GM12865 (cell line): ENCODE measurements at places on chromosomes 1 and 21.
A peak's percentile ranks its signal among the peaks of the same experiment; 100 is the strongest.

DNA sequence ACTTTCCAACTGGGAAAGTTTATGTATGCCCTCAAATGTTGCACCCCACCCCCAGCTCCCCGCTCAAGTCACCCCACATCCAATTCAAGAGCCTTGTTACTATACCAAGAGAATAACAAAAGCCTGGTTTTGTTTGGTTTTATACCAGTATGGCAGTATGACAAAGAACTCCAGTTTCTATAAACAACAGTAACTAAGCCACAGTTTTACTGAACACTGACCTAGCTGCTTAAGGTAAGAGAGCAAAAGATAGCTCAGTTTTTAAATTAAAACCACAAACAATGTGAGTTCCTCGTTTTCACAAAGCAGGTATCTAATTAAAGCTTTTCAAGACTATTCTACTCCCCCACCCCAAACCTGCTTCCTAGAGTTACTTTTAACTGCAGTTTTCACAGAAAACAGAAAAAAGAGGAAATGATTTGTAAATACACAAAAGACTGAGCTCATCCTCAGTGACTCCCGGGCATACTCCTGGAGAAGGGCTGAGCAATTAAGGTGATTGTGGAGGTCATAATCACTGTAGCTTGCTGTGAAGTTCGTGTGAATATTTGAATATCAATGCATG, 59.3 kb upstream of the LHX8 start:
- no peak for DNase-seq

- no peak for DNase-seq
These were observed 32.2 kb downstream of the AIDA start for GRCh38 chr1:222680080-222680479.

DNA sequence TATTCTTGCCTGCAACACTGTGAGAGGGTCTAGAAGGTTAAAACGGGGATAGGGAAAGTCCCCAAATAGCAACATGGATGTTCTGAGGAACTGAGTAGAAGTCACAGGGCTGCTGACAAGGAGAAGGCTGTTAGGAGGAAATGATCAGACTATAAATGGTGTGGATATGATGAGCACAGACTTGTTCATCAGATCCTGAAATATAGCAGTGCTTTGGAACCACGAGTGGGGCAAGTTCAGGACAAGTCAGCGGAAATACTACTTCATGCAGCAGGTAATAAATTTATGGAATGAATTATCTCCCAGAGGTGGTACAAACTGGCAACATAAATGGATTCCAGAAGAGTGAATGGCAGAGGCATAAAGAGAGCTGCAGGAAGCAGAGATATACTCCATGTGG, 3.2 kb upstream of the KIAA0040 start:
- no peak for DNase-seq

DNA sequence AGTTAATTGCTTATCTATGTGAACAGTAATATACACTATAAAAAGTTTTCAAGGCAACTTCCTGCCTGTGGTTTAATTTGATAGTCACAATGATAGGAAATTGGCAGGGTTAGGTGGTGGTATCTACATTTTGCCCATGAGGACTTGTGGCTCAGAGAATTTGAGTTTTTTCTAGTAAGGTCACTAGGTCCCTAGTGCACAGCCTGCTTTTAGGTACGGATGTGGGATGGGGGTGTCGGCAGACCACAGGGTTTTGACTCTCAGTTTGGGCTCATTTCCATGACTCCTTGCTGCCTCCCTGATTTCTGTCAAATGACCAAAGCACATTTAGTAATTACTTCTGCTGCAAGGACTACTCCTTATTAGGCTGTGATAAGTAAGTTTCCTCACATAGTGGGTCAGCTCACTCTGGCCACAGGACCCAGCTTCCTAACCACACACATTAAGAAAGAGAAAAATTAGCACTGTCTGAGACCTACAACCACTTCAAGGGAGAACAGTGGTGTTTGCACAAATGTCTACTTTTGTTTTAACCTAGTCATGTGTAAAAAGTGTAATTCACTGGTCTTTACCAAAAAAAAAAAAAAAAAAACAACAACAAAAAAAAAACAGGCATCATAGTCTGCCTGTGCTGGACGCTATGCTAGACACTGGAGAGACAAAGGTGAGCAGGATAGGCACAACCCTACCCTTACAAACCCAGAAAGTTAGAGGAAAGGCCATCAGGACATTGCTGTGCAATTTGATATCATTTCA, 43.7 kb downstream of the MRPL39 start:
- DNase-seq = peak; percentile 88

GRCh38 chr1:160069460-160070231, at the start of gene KCNJ10:
Gene KCNJ10 (minus strand): TSS chr1:160070160. CDS start chr1:160042532, 27,628 bp downstream.
- DNase-seq = no peak

GRCh38 chr21:37582590-37582989, 216.0 kb downstream of the DYRK1A start:
- DNase-seq = peak; percentile 50

DNA sequence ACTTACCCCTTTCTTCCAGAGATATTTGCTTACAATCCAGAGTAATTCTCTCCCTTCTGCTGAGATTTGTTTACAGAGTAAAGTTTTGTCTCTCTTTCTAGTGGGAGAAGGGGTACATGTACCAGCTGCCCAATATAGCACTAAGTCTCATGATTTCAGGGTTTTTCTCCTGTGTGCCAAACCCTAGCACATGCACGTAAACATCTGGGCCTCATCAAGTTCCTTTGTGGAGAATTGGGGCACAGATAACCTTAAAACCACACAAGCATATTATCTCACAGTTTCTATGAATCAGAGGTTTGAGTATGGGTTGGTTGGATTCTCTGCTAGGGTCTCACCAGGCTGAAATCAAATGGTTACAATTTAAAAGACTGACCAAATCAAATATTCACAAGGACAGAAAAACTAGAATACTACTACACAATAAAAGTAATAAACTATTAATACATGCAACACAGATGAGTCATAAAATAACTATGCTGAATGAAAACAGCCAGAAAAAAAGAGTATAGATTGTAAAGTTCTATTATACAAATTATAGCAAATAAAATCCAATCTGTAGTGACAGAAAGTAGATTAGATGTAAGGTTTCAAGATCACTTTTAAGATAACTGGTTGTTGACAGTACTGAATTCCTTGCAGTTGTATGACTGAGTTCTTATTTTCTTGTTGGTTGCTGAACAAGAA, 347.4 kb upstream of the PTBP2 start:
- no peak for DNase-seq

DNA sequence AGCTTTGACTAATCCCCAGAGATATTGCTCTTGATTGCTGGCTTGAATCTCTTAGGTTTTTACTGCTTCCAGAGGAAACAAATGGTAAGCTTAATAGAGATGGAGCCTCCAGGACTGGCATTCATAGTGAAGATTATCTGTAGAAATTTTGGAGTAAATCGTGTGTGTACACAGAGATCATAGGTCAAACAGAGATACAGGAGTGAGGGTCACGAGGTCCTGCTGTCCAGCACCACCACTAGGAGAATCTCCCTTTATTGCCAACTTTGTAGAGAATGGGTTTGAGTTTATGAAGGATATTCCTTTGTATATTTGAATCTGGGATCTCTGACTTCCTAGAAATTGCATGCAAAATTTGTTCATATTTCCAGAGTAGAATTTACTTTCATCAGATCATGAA, 7.8 kb upstream of the SERBP1 start:
- no peak for DNase-seq

DNA sequence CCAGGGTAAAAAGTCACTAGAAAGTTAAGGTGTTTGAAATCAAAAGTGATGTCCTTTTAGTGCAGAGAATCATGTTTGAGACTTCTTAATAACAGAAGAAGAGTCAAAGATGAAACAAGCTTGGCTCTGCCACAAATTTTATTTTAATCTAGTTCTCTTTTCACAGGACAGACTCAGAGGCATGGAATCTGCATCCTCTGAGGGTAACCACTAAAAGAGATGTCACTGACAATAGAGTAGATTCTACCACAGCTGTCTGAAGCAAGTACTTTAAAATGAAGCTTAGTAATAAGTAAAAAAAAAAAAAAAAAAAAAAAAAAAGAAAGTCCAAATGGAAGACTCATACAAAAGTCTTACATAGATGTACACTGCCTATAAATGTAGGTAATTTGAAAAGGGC, 519.7 kb upstream of the PRMT6 start:
- no peak for DNase-seq

DNA sequence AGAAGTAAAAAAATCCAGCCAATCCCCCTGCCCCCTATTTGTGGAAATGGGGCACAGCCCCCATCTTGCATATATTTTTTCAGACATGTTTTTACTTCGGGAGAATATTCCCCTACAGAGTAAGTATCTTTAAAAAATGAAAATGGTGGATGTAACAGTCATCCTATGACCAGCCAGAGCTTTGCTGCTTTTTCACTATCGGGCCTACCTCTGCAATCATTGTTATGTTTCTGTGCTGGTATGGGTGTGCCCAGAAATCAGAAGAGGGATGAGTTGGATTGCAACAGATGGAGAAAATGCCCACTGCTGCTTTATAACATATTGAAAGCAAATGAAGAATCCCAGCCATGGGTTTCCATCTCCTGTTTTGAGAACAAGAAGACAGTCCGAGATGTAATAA, 2.9 kb downstream of the CD247 start:
- no peak for DNase-seq
